ENCODE measurements at places on chromosomes 6 and 20.

DNA sequence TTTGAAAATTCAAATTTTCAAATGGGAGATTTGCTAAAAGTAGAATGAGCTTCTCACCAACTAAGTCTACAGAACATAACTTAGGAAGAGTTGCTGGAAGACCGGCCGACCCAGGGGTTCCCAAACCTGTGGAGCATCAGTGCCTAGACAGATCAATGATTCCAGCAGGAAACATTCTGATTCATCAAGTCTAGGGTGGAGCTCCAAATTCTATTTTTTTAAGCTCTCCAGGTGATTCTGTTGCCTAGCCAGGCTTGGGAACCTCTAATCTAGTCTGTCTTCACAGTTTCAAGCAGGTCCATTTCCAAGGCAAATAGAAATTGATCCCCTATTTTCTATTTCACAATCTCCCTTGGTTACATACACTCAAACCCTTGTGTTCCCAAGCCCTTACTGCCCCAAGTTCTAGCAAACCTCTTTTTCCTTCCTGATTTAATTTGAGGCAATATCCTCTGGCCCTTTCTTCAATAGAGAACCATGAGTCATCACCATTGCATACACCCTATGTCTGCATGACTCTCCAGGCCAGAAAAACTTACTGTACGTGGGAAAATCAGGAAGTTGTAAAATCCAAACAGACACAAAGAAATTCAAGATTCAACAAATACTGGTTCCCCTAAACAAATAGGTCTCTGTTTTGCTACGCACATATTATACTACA lies 8.9 kb downstream of the ATXN1 start:
- no peak for DNase-seq

GRCh38 chr20:57259121-57259937 lies 7.1 kb downstream of the BMP7 start:
- DNase-seq: no peak

GRCh38 chr20:47878601-47879027 lies 93.3 kb upstream of the SULF2 start:
- DNase-seq: no peak

DNA sequence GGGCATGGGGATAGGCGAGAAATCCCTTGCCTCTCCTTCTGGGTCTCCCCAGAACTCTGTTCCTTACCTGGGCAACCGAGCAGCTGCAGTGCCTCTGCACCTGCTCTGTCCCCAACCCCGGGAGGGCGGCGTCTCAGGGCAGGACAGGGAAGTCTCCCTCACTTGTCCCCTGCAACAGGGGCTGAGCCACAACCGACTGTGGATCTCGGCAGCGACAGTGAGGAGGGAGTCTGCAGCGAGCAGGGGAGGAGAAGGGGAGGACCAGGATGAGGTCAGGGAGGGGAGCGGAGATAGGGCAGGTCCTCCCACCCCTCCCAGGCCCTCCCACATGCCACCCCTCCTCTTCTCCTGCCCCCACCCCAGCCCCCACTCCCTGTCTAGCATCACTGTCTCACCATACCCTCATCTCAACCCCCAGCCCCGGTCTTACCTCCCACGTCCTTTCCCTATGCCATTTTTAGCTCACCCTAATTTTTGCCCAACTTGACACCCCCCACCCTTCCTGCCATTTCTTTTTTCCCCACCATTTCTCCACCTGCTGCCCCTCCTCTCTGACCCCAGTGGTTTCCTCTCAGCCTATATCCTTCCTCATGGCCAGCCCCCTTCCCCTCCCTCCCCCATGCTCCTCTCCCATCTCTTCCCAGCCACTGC lies at the start of gene TNXB:
TNXB (minus strand) TSS at position 225 of the 651 bp plus-strand sequence. CDS start 11,140 bp downstream, outside the sequence.
- DNase-seq: no peak

DNA sequence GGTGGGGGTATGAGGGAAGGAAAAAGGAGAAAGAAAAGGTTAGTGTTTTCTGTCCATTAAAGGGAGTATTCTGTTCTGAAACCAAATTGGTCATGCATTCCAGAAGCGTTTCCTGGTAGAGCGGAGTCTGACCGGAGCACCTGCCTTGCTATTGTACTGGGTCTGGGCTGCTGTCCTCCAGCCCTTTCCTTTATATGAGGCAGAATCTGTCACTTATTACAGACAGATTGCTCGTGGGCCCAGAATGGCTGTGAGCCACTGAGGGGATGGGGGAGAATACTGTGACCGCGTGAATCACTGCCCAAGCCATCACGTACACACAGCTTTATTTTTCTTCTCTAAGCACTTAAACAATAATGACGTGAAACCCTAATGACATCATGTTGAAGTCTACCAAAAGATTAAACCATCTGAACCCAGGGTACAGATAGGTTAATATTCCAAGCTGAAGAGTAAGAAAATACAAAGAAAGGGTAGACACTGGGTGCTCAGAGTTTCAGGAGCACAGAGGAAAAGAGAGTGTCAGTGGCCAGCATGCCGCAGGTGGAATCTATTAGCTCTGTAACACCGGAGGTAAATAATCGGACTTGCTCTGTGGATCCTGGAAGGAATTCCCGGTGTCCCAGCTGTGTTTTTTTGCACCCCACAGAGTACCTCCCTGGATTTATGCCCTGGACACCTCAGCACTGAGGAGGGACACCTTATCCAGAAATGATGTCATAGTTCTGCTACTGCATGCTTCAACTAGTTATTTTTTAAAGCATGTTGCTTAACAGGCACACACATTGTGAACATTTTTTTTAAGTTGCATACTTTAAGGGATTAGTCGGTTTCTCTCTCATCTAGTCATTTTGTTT lies 573.3 kb downstream of the PKHD1 start:
- DNase-seq: peak; percentile 59

DNA sequence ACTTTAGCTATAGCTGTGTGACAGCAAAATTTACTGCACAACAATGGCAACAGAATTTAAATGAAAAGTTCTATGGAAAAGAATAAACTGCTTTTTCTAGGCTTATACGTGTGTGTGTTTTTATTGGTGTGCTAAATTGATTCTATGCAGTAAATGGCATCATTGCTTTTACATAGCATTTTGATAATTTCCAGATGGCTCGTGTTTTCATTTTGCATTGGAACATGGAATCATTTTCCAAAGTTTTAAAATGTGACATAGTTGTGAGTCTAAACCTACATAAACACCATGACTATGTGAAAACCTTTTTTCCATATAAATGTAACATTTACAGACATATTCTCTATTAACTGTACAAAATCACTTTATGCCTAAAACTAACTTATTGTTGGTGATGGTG lies 127.8 kb downstream of the SIM1 start:
- DNase-seq: no peak

DNA sequence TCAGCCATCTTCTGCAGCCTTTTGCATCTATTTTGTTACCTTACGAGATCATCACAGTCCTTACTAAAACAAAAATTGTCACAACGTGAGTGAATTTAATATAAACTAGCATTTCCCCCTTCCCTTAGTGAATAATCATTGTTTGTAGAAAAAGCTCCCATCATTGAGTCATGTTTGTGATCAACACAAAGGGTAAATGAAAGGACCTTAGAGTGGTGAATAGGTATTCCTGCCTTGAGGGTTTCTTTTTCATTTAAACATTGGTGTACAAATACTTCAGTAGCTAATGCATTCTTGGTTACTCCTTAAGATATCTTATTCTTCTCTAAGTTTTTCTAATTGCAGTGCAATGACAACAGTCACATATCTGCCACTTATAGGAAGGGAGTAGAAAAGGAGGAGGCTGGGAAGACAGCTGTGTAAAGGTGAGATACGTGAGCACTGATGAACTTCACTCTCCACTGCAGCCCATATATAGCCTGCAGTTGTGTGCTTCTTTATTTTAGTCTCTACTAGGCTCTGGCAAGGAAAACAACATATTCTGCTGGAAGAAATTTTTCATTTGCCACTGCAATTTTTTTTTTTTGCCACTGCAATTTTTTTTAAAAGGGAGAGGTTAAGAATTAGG lies 27.8 kb downstream of the ADGRG6 start:
- DNase-seq: no peak

GRCh38 chr6:19934996-19935591 lies 97.9 kb downstream of the ID4 start:
- no peak for DNase-seq

- DNase-seq: no peak
Measured at GRCh38 chr20:32240205-32240604, 32.5 kb downstream of the POFUT1 start.

DNA sequence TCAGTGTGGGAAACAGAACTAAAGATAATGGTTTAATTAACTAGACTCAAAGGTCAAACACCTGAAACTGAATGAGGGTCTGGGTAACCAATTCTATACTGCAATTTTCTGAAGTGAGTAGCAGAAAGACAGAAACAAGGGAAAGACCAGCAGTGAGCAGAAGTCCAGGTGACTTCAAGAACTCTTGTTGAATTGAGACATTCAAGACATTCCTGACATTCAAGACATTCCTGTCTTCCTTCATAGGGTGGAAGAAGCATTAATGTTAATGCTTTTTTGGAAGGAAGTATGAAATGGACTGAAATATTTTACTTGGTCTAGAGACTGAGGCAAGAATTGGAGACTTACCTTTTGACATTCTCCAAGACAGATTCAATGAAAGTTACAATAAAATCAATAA lies 529.9 kb upstream of the MMS22L start:
- no peak for DNase-seq

DNA sequence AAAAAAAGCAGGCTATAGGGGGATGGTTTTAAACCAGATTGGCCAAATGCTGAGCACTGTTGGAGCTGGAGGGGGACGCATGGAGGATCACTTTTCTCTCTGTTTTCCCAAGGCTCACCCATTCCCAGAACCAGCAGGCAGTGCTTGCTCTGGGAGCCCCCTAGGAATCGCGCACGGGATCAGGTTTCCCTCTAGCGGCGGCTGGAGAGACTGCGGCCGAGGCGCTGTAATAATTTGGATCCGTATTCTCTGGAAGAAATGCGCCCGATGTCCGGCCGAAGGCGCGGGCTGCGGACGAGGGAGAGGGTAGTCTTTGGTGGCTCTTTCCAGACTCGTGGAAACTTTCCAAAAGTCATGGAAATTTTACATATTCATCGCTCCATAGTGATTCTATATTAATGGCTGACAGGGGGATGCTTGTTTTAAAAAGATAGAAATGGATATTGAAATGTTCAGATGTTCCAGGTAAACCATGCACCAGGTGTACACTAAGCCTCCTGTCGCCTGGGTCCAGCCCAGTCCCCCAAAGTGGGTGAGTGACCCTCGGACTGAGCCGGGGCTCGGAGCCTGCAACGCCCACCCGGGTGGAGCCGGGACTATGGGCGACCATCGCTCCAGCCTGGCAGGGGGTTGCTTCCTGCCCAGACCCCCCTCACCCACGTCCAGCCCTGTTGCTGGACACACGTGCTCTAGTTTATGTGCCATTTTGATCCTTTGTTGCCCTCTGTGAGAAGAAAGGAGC lies 78.7 kb upstream of the PHACTR3 start:
- DNase-seq: peak; percentile 1

DNA sequence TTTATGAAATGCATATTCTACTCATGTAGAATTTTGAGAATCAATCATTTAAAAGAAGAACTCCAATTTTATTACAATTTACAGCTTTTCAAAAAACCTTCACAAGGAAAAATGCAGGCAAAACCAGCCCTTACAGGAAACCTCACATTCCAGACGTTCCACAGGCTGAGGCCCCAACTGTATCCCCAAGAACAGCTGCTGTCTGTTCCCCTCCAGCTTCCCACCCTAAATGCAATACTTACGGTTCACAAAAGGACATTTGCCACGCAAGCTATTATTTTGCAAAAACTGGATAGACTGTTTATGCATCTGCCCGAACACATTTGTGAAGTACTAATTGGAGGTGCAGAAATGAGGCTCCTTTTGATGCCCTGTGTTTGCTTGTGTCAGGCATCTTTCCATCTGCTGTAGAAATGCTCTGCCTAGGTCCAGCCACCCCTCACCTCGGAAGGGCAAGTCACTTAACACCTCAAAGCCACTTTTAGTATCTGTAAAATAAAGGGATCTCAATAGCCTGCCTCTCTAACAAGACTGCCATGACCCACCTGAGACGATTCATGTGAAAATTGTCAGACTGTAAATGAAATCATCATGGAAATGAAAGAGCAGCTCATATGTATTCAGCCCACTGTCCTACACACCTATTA lies 26.5 kb downstream of the PDE10A start:
- DNase-seq: no peak

- no peak for DNase-seq
Measured at GRCh38 chr20:36462440-36463211, 78.7 kb upstream of the MYL9 start.
